ENCODE measurements at places on chromosomes 4 and X. TPM values are rescaled to one million over a fixed set of nuclear protein-coding genes. Genes with fewer than 3 reads are reported as not detected.

The PLS3 gene
- total RNA-seq = 542 TPM

The HEPH gene
- 0.47 TPM for total RNA-seq

The DGKQ gene
- total RNA-seq = 23.4 TPM

The HTR2C gene
- total RNA-seq = not detected

The SMS gene
- total RNA-seq = 220 TPM

The PAGE2B gene
- total RNA-seq = not detected

The DCX gene
- total RNA-seq = not detected

The P2RY4 gene
- total RNA-seq = 0.09 TPM

The DKK2 gene
- total RNA-seq = 0.09 TPM

The GATA1 gene
- not detected for total RNA-seq

The CCNB3 gene
- total RNA-seq = 0.27 TPM

The HSFX3 gene
- not detected for total RNA-seq

The FGG gene
- not detected for total RNA-seq

The PGRMC2 gene
- 13.7 TPM for total RNA-seq

The SMPX gene
- total RNA-seq = not detected

Measured in endothelial cell of coronary artery (primary cell).